ENCODE measurements at places on chromosomes 2 and 18. TPM values are rescaled to one million over a fixed set of nuclear protein-coding genes. Genes with fewer than 3 reads are reported as not detected.

The SCYGR4 gene
- not detected for polyA plus RNA-seq

The C2orf80 gene
- not detected for polyA plus RNA-seq

The VIL1 gene
- polyA plus RNA-seq, result under 0.01 TPM

The RGPD3 gene
- polyA plus RNA-seq, result 0.05 TPM

DNA sequence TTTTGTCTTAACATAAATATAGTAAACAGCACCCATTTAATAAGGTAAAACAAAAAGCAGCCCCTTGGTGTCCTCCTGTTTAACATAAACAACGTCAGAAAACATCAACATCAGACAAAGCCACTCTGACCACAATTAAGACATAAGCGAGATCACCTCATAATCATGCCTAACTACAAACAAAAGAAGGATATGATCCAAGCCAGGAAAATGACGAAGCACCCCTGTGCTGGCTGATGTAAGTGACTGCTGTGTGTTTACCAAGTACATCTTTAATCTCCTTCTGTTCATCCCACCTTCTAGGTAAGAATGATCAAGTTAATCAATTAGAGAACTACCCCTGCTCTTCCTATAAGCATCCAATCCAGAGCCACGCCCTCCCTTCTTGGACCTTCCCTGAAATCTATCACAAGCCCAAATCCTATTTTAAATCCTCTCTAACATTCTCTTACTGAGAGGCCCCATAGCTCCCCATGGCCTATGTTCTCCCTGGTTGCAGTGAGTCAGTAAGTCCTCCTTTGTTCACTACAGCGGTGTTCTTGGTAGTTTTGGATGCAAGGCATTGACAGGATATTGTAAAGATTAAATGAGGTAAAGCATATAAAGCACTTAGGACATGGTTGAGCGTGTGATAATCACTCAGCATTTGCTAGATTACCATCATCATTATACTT lies 424.2 kb downstream of the TSN start:
- no peak for DNase-seq
- no peaks in the 10 kb centered on the region for H3K4me1 ChIP-seq
- H3K27me3 ChIP-seq, result no peaks in the 10 kb centered on the region
- H3K36me3 ChIP-seq, result no peaks in the 10 kb centered on the region
- H3K27ac ChIP-seq, result no peak overlapping the region

DNA sequence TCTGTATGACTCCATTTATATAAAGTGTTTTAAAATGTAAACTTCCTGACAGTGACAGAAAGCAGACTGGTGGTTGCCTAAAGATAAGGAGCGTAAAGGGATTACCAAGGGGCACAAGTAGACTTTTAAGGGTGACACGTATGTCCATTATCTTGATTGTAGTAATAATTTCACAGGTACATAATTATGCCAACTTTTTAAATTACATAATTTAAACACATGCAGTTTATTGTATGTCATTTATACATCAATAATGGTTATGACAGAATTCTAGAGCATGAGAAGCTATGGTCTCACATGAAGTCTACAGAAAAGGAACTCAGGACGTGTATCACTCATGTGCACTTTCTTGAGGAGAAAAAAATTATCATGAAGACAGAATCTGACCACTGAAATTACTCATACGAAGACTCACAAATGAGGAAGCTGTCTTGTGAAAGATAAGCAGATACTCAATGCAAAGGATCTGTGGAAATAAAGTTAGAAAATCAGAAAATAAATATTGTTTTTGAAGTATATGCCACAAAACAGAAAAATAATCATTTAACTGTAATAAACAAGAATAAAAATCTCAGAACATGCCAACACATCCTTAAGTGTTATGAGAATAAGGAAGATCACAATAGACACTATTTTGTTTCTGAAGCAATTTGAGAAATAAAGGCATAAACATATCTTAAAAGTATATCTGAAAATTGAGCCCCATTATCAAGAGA lies 84.4 kb downstream of the TMEM131 start:
- H3K27ac ChIP-seq, result no peak overlapping the region
- H3K27me3 ChIP-seq, result no peaks in the 10 kb centered on the region
- no peak overlapping the region for H3K4me3 ChIP-seq
- peaks cover 10% of the 10 kb centered on the region for H3K4me1 ChIP-seq

DNA sequence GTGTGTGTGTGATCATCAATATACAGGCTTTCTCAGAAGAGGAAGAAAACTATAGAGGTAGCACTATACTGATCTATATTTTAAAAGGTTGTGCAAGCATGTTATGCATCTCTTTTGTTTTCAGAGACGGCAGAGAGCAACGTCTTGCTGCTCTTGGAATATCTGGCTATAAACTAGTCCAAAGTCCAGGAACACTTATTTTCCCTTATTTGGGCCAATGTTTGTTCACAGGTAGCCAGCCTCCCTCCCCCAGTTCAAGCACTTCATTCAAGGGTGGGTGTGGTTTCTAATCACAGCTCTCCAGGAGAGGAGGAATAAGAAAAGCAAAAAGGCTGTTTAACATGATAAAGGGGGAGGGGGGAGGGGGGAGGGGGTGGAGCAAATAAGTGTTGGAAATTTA lies 4.2 kb downstream of the FZD5 start:
- H3K27ac ChIP-seq, result no peak overlapping the region
- H3K27me3 ChIP-seq, result no peaks in the 10 kb centered on the region
- no peak overlapping the region for H3K4me3 ChIP-seq
- H3K36me3 ChIP-seq, result peaks cover 5% of the 10 kb centered on the region
- no peak for DNase-seq

DNA sequence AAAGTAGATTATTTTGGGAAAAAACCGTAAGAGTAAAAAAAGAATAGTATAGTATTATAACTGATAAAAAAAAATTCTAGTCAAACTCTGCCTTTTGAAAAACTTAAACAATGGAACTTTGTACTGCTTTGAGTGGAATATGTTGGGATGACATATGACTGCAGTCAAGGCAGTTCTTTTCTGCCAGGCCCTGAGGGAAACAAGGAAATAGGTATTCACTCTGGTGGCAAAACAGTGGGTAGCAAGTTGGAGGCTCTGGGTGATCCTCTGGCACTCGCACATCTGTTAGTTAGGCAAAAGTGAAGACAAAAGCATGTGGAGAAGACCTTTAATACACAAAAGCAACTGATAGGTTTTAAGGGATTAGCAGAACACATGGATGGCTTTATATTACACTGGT lies 102.2 kb downstream of the ARHGEF33 start:
- peaks cover 91% of the 10 kb centered on the region for H3K36me3 ChIP-seq
- no peaks in the 10 kb centered on the region for H3K27me3 ChIP-seq
- H3K27ac ChIP-seq, result no peak overlapping the region
- no peaks in the 10 kb centered on the region for H3K4me1 ChIP-seq

- H3K4me1 ChIP-seq, result peaks cover 11% of the 10 kb centered on the region
- no peak overlapping the region for H3K4me3 ChIP-seq
- no peak overlapping the region for H3K27ac ChIP-seq
- no peak for DNase-seq
Measured at GRCh38 chr18:25225151-25225550, 126.8 kb downstream of the ZNF521 start.

DNA sequence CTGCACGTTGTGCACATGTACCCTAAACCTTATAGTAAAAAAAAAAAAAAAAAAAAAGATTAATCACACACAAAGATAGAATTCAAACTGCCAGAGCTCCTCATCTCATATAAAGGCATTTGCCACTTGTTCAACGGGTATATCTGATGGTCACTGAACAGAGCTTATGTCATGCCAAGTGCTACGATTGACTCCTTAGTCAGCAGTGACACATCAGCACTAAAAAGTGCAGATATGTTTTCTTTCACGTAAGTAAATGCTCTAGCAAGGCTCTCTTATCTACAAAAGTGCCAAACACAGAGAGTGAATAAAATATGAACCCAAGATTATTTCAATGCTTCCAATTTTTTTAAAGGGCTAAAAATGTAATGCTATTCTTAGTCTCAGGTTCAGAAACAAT lies 1.1 kb downstream of the LMAN1 start:
- peaks cover 39% of the 10 kb centered on the region for H3K36me3 ChIP-seq
- peak; percentile 8 for DNase-seq
- H3K27ac ChIP-seq, result no peak overlapping the region
- H3K27me3 ChIP-seq, result no peaks in the 10 kb centered on the region

DNA sequence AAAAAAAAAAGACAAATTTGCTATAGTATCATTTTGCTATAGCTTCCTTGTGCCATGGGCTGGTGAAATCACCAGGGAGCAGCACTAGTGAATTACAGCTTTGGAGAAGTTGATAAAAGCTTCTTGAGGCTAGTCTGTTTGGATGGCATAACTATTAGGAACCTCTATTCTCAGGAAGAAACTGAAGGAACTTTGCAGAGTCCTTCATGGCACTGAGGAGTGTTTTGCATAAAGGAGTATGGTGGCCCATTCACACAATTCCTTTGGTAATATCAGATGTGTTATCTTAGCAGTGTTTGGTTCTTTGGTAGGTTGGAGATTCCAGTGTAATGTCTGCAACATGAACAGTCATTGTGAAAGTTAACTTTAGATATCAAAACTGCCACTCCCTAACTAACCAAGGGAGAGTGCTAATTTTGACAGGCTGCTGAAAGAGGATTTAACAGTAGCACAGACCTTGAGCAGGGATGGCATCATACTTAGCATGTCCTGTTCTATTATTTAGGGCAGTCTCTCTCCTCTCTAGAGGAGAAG lies 76.6 kb upstream of the ZFP36L2 start:
- no peaks in the 10 kb centered on the region for H3K27me3 ChIP-seq
- DNase-seq, result no peak
- H3K36me3 ChIP-seq, result peaks cover 3% of the 10 kb centered on the region
- H3K4me3 ChIP-seq, result no peak overlapping the region
- H3K4me1 ChIP-seq, result no peaks in the 10 kb centered on the region

GRCh38 chr2:118431997-118432396 lies 343.7 kb downstream of the INSIG2 start:
- peak overlapping the region; percentile 31 for H3K27ac ChIP-seq

- DNase-seq, result no peak
- no peaks in the 10 kb centered on the region for H3K36me3 ChIP-seq
- H3K4me3 ChIP-seq, result no peak overlapping the region
- H3K4me1 ChIP-seq, result no peaks in the 10 kb centered on the region
Measured at GRCh38 chr2:72098935-72099334, 48.7 kb downstream of the CYP26B1 start.

DNA sequence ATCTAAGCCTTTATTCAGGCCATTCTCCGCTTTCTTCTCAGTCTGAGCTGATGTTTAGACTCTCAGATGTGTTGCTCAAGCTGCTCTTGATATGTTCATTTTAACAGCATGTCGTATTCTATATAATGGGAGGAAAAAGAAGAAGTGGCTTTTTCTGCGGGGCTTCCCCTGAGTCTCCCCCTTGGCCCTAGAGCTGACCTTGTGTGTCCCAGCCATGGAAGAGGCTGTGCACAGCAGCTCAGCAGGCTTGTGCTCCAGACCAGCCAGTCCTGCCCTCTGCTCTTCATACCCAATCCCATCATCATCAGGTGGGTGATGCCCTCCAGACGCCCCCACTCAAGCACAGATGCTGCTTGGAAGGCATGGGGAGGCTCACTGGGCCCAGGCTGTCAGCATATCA lies 155.1 kb upstream of the CELF4 start:
- H3K4me3 ChIP-seq, result no peak overlapping the region
- H3K27me3 ChIP-seq, result no peaks in the 10 kb centered on the region
- H3K27ac ChIP-seq, result no peak overlapping the region

GRCh38 chr2:52964916-52965530 lies 802.6 kb upstream of the CHAC2 start:
- no peaks in the 10 kb centered on the region for H3K36me3 ChIP-seq
- no peaks in the 10 kb centered on the region for H3K4me1 ChIP-seq
- H3K27ac ChIP-seq, result no peak overlapping the region
- no peak for DNase-seq
- H3K27me3 ChIP-seq, result no peaks in the 10 kb centered on the region

All from SK-N-SH (cell line).